Activated CD4-positive, alpha-beta memory T cell treated with anti-CD3 and anti-CD28 coated beads for 36 hours (primary cell): ENCODE measurements at places on chromosomes 1 and 21.
A peak's percentile ranks its signal among the peaks of the same experiment; 100 is the strongest.

DNA sequence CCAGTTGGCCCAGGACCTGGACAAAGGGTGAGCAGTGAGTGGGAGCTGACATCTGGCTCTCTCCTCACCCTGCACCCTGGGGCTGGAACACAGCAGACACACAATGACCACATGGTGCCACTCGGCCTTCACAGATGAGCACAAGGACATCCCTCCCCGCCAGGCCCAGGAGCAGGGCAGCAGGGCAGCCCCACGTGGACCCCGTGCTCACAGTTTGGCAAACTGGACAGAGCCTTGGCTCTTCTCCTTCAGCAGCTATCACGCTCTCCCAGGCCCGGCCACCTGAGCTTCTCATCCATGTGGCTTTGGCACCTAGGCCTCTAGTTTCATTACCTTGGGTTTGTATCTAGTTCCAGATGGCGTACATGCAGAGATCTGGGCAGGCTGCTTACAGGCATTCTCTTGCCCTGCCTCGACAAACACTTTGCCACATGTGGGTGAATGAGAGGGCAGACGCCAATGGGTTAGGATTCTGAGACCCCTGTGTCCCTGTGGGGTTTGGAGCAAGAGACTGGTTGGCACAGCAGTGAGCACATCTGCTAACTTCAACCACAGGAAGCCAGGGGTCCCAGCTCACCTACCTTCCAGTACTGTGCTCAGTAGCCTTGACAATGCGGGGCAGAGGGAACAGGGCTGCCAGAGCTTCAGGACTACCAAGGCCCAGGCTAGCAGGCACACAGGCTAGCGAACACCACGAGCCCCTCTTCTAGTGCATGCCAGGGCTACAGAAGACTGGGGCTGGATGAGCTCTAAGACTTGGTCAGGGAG is 3.4 kb upstream of the PTPRF start:
- no peak for DNase-seq

DNA sequence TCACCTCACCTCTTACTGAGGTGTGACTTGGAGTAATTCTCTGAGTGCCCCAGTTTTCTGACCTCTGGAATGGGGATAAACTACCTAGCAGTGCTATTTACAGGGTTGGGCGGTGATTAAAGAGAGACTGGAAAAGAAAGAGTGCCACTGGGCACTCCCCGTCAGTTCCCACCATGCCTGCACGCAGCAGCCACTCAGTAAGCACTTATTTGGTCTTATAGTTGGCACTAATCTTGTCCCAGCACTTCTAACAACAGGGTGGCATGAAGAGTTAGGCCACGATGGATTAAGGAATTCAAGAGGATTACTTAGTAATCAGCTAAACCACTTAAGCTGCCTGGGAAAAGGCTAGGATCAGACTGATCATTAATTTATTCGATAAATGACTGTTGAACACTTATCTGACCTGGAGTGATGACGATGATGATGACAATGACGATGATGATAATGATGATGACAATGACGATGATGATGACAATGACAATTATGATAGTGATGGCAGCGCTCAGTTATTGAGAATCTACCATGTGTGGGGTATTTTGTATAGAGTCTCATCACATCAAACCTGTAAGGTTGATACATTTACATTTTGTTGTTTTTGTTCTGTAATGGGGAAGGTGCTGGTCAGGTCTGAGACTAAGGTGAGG is 5.4 kb downstream of the CITED4 start:
- no peak for DNase-seq

DNA sequence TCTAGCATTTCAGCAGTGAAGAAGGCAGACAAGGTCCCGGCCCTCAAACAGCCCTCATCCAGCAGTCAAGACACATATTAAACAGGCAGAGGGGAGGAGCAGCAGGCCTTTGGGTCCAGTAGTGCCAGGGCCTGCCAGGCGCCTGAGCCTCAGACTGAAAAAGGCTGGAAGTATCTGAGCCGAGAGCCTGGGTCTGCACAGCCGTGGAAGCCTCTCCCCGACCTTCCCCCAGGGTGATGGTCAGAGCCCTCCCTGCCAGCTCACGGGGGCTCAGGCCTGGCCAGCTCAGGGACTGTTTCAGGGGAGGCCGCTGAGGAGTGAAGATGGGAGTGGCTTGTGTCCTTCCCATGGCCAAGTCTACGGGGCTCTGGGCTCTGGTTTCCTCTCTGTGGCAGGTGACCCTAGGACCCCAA is 565.2 kb downstream of the PTPRU start:
- no peak for DNase-seq

- peak; percentile 36 for DNase-seq
These were observed 80.3 kb downstream of the NENF start for GRCh38 chr1:212512816-212513559.

- DNase-seq = no peak
These were observed 22.3 kb downstream of the XCL2 start for GRCh38 chr1:168521401-168522000.

DNA sequence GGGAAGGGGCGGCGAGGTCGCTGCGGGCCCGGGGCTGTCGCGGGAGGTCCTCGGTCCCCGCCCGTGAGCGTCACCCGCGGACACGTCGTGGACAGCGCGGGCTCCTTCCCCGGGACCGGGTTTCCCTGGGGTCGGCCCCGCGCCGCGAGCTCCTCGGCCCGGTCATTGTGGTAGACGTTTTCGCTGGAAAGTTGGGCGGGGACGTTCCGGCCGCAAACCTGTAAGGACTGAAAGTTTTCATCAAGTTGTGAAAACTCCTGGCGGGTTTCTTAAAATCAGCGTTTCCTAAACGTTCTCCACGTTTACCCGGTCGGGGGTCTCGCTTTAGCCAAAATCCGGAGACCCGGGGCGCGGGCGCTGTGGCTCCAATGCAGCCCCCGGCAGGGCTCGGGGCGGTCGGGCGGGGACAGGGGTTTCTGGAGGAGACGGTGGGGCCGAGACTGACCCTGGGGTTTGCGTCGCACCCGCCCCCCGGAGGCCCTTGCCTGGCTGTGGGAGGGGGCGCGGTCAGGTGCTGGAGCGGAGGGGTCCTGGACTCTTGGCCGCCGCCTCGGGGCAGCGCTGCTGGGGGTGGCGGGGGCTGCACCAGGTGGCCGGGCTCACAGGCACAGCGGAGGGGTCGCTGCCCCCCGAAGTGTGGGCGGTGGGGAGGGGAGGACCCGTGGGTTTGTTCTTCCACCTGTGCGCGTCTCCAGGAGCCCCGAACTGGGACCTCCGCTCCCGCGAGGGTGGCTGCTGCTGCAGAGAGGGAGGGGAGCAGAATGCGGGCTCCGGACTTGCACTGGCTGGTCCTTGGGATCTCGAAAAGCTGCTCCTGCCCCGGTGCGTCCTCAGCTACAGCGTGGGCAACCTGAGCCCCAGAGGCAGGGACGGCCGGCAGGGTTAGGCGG is 827 bp downstream of the PRKCZ start:
- DNase-seq = no peak

GRCh38 chr1:98453066-98453465 is 208.5 kb upstream of the SNX7 start:
- no peak for DNase-seq
